Stimulated activated naive B cell treated with anti-CD40 and anti-IgM and Interleukin-4, amounts not matched to agents 10 μg/mL and 1 μg/mL and 100 μg/mL, for 72 hours (primary cell): ENCODE measurements at places on chromosomes 2 and 18.

GRCh38 chr18:50653402-50654093, 93.7 kb downstream of the MAPK4 start:
- DNase-seq: no peak

DNA sequence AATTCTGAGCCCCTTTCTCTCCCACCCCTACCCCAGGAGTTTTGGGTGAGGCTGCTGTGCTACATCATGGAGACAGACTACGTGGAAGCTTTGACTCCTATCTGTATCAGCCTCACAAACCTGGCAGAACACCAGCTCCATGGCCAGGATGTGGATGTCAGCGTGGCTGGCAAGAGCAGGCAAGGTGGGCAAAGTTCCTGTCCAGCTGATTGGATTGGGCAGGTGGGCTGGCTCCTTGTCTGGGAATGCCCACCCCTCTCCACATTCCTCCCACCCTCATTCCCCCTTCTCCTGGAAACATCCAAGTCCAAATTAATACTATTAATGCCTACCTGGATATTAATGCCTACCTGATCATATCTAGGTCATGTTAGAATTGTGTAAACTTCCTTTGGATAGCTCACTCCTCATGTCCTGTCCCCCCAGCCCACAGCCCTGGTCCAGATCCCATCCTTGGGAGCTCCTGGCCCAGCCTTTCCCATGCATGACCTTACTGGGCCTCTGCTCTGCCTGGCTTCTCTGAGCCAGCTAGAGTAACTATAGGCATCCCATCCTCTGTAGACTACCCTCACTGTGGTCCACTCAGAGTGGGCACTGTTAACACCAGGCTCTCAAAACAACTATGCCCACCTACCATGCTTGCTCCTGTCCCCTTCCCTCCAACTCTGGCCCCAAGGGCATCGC, 24.1 kb downstream of the MROH2A start:
- DNase-seq: no peak

DNA sequence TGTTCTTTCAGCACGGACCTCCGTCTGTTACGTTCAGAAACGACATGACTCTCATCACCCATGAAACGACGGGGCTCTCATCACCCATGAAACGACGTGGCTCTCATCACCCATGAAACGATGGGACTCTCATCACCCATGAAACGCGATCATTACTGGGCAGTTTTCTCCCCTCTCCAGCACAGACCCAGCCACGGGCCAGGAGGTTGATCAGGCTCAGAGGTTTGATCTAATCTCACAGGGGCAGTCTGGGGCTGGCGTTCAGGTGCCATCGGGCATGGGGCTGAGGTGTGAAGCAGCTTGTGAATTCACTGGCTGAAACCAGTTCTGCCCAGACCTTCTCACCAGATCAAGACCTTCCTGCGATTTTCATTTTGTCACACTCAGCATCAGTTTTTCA, 296.4 kb downstream of the NDUFA10 start:
- DNase-seq: no peak

DNA sequence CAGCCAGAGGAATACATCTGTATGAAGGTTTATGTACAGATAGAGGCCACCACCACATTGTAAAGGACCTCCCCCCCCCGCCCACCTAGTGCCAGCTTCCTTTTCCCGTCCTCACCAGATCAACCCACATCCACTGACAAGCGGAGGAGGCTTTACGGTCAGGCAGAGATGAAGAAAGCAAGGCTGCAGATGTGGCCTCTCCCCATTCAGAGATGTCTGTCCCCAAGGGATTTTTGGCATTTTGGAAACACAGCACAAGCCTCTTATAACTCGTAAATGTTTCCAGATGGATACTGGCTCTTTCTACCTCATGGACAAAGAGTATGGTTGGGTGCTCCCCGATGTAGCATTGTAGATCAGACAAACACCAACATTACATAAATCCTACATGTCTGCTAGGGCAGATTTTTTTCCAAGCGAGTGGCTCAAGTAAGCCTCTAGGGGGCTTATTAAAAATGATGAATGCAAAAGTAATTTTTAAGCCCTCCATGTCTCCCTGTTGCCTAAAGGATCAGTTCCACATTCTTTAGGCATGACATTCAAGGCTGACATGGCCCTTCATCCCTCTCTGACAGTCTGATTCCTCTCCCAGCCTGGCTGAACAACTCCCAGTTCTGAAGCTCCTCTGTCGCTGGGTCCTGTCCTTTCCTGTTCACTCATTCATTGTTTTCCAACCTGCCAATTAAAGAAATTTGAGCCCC, 11.7 kb downstream of the VIT start:
- DNase-seq: no peak

DNA sequence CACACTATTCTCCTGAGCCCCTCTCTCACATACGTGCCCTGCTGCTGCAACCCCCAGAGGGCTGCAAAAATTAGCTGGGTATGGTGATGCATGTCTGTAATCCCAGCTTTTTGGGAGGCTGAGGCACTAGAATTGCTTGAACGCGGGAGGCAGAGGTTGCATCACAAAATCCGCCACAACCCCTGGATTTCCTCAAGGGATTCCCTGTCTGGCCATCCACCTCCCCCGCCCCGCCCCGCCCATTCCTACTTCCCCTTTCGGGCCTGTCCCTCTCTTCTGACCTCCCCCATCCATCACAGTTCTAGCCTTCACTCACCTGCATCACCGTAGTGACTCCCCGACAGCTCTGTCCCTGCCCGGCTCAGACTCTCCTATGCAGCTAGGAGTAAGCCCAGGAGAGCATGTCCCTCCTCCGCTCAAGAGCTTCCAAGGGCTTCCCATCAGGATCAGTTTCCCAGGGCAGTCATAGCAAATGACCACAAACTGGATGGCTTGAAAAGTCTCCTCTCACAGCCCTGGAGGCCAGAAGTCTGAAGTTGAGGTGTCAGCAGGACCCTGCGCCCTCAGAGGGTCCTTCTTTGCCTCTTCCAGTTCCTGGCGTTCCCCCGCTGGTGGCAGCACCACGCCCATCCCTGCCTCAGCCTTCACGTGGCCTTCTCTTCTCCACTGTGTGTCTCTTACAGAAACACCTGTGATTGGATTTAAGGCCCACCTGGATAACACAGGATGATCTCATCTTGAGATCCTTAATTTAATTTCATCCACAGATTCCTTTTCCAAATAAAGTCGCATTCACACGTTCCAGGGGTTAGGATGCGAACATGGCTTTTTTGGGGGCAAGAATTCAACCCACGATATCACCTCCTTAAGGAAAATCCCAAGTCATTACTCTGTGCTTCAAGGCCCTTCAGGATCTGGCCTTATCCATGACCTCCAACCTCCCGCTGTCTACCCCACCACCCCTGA, 58.5 kb downstream of the HS1BP3 start:
- DNase-seq: no peak

- peak; percentile 45 for DNase-seq
Measured at GRCh38 chr2:207167099-207167923, 1.6 kb upstream of the KLF7 start.

GRCh38 chr2:73970141-73970803, 14.4 kb upstream of the TET3 start:
- no peak for DNase-seq

- DNase-seq: no peak
Measured at GRCh38 chr2:217065695-217066405, 206.0 kb upstream of the TNP1 start.
